Smooth muscle cell of the coronary artery (primary cell): ENCODE measurements at places on chromosomes 7 and 10. TPM values are rescaled to one million over a fixed set of nuclear protein-coding genes. Genes with fewer than 3 reads are reported as not detected.

Gene HOXA11
- total RNA-seq, result not detected in 2 replicates

Gene GCK
- 0.60 and 1.6 TPM in 2 replicates for total RNA-seq

Gene STX1A
- 20.6 and 23.7 TPM in 2 replicates for total RNA-seq

Gene CYP2C9
- total RNA-seq, result not detected in 2 replicates

Gene PTPRN2
- total RNA-seq, result 0.15 and 3.0 TPM in 2 replicates

Gene GIMAP7
- 0.12 TPM in 1 of 2 replicates, not detected in the other for total RNA-seq

Gene FEZF1
- not detected in 2 replicates for total RNA-seq

Gene C10orf67
- total RNA-seq, result not detected in 2 replicates

Gene NRCAM
- 1.1 and 1.9 TPM in 2 replicates for total RNA-seq

Gene MSS51
- total RNA-seq, result 0.60 and 1.8 TPM in 2 replicates

Gene NAMPT
- total RNA-seq, result 29.1 and 153 TPM in 2 replicates

Gene ELMO1
- 0.15 and 3.2 TPM in 2 replicates for total RNA-seq

Gene TLX1
- not detected in 2 replicates for total RNA-seq

Gene ARID5B
- 32.8 and 40.1 TPM in 2 replicates for total RNA-seq

Gene DYNC1I1
- 0.45 and 0.47 TPM in 2 replicates for total RNA-seq

Gene NPTX2
- 0.15 and 6.0 TPM in 2 replicates for total RNA-seq

Gene MRLN
- total RNA-seq, result not detected in 2 replicates

Gene ZNF853
- 0.59 and 5.5 TPM in 2 replicates for total RNA-seq

Gene FAM241B
- total RNA-seq, result 0.60 TPM in 1 of 2 replicates, not detected in the other

Gene CPN1
- total RNA-seq, result not detected in 2 replicates

Gene AGR2
- not detected in 2 replicates for total RNA-seq

Gene NEURL1
- under 0.01 TPM in 2 replicates for total RNA-seq

Gene NODAL
- not detected in 2 replicates for total RNA-seq

Gene GBX1
- not detected in 2 replicates for total RNA-seq

Gene CLRN3
- total RNA-seq, result not detected in 2 replicates

Gene MEST
- 197 and 248 TPM in 2 replicates for total RNA-seq

Gene IPMK
- total RNA-seq, result 2.6 and 3.8 TPM in 2 replicates

Gene MOGAT3
- not detected in 2 replicates for total RNA-seq

Gene TACC2
- total RNA-seq, result 1.8 and 6.2 TPM in 2 replicates

Gene SAMD9
- 6.2 and 12.1 TPM in 2 replicates for total RNA-seq

Gene GPR37
- 0.30 TPM in 1 of 2 replicates, not detected in the other for total RNA-seq

Gene C10orf90
- total RNA-seq, result 0.23 TPM in 1 of 2 replicates, not detected in the other

Gene UNC5B
- total RNA-seq, result 11.2 and 39.1 TPM in 2 replicates

Gene ITGB8
- 21.0 and 33.9 TPM in 2 replicates for total RNA-seq

Gene KEL
- 0.53 TPM in 1 of 2 replicates, not detected in the other for total RNA-seq

Gene ODAD2
- total RNA-seq, result 0.12 TPM in 1 of 2 replicates, not detected in the other

Gene FOXP2
- 0.08 and 5.6 TPM in 2 replicates for total RNA-seq
